ENCODE measurements at places on chromosomes 2 and 18. TPM values are rescaled to one million over a fixed set of nuclear protein-coding genes. Genes with fewer than 3 reads are reported as not detected.

- no peak overlapping the region for H3K4me3 ChIP-seq
- no peak overlapping the region for H3K27ac ChIP-seq
- DNase-seq, result no peak
- H3K4me1 ChIP-seq, result no peaks in the 10 kb centered on the region
- no peaks in the 10 kb centered on the region for H3K36me3 ChIP-seq
Observed at GRCh38 chr2:195648787-195649186, 8.2 kb upstream of the SLC39A10 start.

The NYAP2 gene
- not detected for total RNA-seq

The HAT1 gene
- 72.6 TPM for total RNA-seq

DNA sequence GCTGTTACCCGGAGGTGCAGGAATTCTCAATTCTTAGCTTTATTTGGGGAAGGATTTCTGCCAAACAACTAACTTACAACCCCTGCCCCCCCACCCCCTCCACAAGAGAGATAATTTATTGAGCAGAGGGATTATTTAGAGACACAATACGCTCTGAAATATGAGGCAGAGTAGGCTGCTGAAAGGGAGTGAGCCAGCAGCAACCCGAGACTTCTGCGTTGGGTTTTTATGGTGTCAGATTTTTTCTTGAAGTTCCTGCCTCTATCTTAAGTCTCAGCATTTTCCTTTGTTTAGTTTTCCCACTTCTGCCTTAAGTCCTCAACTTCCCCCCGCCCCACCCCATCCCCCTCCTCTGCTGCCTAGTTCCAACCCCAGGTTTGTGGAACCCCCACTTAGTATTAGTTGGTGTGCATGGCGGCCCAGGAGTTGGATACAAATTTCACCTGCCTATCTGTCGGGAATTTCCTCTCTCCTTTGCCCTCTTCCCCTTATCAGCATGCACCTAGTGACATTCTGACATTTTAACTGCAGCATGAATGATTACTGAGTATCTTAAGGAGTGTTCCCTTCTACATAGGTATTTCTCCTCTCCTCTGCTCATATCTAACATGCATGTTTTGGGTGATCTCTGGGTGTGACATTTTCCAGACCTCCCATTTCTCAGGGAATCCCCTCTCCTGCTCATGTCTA is 1635.9 kb upstream of the LRRTM1 start:
- H3K36me3 ChIP-seq, result no peaks in the 10 kb centered on the region
- no peaks in the 10 kb centered on the region for H3K4me1 ChIP-seq
- H3K27ac ChIP-seq, result no peak overlapping the region
- H3K27me3 ChIP-seq, result no peaks in the 10 kb centered on the region
- DNase-seq, result no peak

The HES6 gene
- 47.8 TPM for total RNA-seq

- H3K36me3 ChIP-seq, result no peaks in the 10 kb centered on the region
- no peak overlapping the region for H3K4me3 ChIP-seq
- DNase-seq, result no peak
Observed at GRCh38 chr18:63831080-63831788, 56.0 kb downstream of the SERPINB7 start.

- DNase-seq, result peak; percentile 31
- no peaks in the 10 kb centered on the region for H3K27me3 ChIP-seq
- H3K27ac ChIP-seq, result no peak overlapping the region
- H3K4me3 ChIP-seq, result no peak overlapping the region
Observed at GRCh38 chr2:57343391-57344006, 703.1 kb upstream of the VRK2 start.

The POTEC gene
- total RNA-seq, result not detected

DNA sequence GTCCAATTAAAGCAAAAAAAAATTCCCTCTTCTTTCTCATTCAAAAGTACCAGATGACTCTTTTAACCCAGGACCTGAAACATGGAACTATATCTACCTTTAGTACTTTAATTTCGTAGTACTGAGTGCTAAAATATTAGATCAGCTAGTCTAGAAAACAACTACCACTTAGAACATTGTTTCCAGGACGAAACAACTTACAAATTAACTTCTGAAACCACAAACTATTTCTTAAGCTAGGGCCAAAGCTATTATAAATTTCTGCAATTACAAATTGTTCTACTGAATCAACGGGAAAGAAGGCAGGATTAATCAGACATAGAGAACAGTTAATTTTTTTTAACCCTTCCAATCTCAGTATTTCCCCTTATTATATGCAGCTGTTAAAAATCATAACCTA is 39.9 kb downstream of the DARS1 start:
- H3K27me3 ChIP-seq, result no peaks in the 10 kb centered on the region
- H3K36me3 ChIP-seq, result peaks cover 7% of the 10 kb centered on the region
- DNase-seq, result no peak
- peaks cover 40% of the 10 kb centered on the region for H3K4me1 ChIP-seq

The REG1B gene
- total RNA-seq, result 4.2 TPM

The METTL21A gene
- total RNA-seq, result 25.7 TPM

DNA sequence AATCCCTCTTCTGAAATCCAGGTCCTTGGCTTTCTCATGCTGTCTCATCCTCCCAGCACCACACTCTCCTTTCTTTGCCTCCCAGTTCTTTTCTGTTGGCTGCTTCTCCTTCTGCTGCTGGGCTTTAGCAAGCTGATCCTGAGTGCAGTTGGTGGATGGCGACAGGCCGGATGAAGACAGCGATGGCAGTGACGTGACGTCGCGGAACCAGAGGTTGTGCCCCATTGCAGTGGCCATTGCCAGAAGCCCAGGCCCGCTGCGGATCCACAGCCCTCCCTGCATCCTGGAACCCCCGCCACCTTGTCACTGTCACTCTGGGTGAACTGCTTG is 75.2 kb downstream of the EIPR1 start:
- H3K27ac ChIP-seq, result no peak overlapping the region
- no peak overlapping the region for H3K4me3 ChIP-seq
- no peak for DNase-seq
- peaks cover 3% of the 10 kb centered on the region for H3K4me1 ChIP-seq
- no peaks in the 10 kb centered on the region for H3K27me3 ChIP-seq
- no peaks in the 10 kb centered on the region for H3K36me3 ChIP-seq

GRCh38 chr18:500632-501405 is at the start of gene COLEC12:
Gene COLEC12, minus strand, starts transcription at chr18:500701. Its CDS starts 187 bp downstream, at chr18:500514.
- H3K4me3 ChIP-seq, result peak within 1 kb of the TSS; percentile 37
- peaks cover 11% of the 10 kb centered on the region for H3K4me1 ChIP-seq
- no peak within 1 kb of the TSS for H3K27ac ChIP-seq
- no peak for DNase-seq
- peaks cover 25% of the 10 kb centered on the region for H3K27me3 ChIP-seq

GRCh38 chr2:217942731-217943335 is 60.0 kb downstream of the TNS1 start:
- H3K4me3 ChIP-seq, result no peak overlapping the region
- no peaks in the 10 kb centered on the region for H3K27me3 ChIP-seq
- no peak overlapping the region for H3K27ac ChIP-seq
- peaks cover 10% of the 10 kb centered on the region for H3K4me1 ChIP-seq
- DNase-seq, result no peak

DNA sequence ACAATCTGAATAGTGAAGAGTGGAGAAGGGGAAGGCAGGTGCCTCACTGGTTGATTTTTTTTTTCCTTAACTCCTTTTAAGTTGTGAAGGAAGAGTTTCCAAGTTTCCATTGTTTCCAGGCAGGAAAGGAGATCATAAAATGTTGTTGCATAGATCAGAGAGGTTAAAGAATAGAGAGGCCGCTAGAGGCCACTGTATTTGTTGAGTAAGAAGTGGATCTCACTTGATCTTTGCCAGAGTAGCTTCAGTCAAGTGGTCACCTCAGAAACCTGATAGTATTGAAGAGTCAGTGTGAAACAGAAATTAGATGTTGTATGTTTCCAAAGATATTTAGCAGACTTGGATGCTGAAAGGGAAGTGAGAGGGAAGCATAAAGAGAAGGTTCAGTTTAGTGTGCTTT is 17.6 kb downstream of the CTNNA2 start:
- H3K36me3 ChIP-seq, result no peaks in the 10 kb centered on the region
- H3K27ac ChIP-seq, result no peak overlapping the region
- H3K4me1 ChIP-seq, result no peaks in the 10 kb centered on the region
- DNase-seq, result no peak

DNA sequence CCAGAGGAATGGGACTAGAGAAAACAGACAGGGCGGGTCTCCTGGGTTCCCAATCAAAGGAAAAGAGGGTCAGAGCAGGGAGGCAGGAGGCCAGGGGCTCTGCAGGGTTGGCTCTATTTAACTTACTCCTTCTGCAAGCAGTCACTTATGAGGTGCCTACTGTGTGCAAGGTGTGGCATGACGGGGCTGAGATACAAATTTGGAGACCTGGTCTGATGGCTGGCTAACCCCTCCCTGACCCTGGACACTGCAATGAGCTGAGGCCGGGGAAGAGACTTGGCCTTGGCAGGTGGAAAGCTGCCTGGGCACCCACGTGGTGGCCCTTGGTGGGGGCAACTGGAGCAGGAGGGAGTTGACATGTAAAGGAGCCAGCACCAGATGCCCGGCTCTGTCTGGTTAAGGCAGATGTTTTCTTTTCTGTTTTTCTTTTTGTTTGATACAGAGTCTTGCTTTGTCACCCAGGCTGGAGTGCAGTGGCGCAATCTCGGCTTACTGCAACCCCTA is 148.5 kb upstream of the GATA6 start:
- H3K4me1 ChIP-seq, result no peaks in the 10 kb centered on the region
- no peak overlapping the region for H3K27ac ChIP-seq
- no peaks in the 10 kb centered on the region for H3K27me3 ChIP-seq
- no peak for DNase-seq

The CTNNA2 gene
- total RNA-seq, result not detected

GRCh38 chr18:73707035-73707434 is 440.6 kb downstream of the FBXO15 start:
- H3K4me1 ChIP-seq, result no peaks in the 10 kb centered on the region
- DNase-seq, result no peak
- no peak overlapping the region for H3K4me3 ChIP-seq
- no peak overlapping the region for H3K27ac ChIP-seq
- no peaks in the 10 kb centered on the region for H3K36me3 ChIP-seq
- H3K27me3 ChIP-seq, result no peaks in the 10 kb centered on the region

DNA sequence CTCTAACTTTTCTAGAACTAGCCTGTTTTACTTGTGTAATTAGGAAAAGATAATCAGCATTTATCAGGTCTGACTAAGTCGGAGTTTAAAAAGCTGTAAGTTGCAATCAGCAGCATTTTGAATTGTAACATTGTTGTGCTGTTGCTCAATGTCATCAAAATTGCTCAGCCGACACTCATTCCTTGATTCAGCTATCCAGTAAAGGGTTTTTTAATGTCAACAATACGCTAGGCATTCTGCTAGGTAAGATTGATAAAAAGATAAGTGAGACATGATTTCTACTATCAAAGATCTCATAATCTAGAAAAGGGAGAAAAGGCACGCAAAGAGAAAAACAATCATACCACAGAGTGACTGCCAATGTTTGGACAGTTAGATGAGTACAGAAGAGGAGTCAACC is 327.1 kb upstream of the CDH2 start:
- no peak overlapping the region for H3K4me3 ChIP-seq
- no peak for DNase-seq
- no peak overlapping the region for H3K27ac ChIP-seq
- H3K36me3 ChIP-seq, result no peaks in the 10 kb centered on the region

- no peak overlapping the region for H3K4me3 ChIP-seq
- H3K36me3 ChIP-seq, result no peaks in the 10 kb centered on the region
- no peak for DNase-seq
- no peak overlapping the region for H3K27ac ChIP-seq
- H3K27me3 ChIP-seq, result no peaks in the 10 kb centered on the region
Observed at GRCh38 chr18:49009661-49010060, 58.9 kb upstream of the SMAD7 start.

DNA sequence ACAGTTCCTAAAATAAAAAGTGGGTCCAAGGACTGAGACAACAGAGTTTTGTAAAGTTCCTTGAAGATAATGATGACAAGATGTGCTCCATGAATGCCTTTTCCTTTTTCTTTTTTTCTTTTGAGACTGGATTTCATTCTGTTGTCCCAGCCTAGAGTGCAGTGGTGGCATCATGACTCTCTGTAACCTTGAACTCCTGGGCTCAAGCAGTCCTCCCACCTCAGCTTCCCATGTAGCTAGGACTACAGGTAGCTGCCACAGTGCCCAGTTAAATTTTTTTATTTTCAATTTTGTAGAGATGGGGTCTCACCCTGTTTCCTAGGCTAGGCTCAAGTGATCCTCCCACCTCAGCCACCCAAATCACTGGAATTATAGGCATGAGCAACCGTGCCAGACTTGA is 16.1 kb upstream of the TTC27 start:
- no peaks in the 10 kb centered on the region for H3K27me3 ChIP-seq
- peaks cover 2% of the 10 kb centered on the region for H3K36me3 ChIP-seq
- no peaks in the 10 kb centered on the region for H3K4me1 ChIP-seq
